SK-N-MC (cell line): ENCODE measurements at places on chromosomes 5 and 9.
A peak's percentile ranks its signal among the peaks of the same experiment; 100 is the strongest.

DNA sequence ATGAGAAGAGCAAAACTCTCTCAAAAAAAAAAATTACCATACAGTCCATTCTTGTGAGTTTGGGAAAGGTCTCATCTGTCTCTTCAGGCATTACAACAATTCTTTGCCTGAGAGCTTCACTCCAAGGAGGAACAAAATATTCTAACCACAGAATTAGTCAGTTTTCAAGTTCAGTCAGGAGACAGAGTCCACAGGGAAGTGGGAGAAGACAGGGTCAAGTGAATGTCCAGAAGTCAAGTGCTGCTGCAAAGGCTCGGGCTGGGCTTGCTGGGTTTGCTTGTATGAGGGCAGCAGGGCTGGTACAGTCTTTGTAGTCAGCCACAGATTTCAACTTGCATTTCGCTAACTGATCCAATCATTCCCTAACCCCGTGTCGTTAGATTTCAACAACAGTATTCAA, 17.6 kb upstream of the HEXB start:
- DNase-seq, result no peak

DNA sequence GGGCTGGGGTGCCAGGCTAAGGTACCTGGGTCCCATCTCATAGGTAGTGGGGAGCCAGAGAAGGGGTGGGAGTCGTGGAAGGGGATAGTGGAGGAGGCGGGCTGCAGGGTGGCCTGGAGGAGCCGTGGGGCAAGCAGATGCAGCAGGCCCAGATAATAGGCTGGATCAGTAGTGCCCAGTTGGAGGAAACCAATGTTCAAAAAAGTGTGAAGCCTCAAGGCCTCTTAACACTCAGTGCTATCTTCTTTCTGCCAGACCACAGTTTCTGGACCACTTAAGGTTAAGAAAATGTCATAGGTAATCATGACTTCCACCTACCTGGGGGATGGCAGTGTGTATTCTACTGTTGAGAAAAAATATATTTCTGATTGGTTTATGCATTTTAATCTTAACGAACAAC, 63.3 kb upstream of the TGFBR1 start:
- no peak for DNase-seq

GRCh38 chr5:5104550-5104949, 35.6 kb upstream of the ADAMTS16 start:
- DNase-seq, result no peak

DNA sequence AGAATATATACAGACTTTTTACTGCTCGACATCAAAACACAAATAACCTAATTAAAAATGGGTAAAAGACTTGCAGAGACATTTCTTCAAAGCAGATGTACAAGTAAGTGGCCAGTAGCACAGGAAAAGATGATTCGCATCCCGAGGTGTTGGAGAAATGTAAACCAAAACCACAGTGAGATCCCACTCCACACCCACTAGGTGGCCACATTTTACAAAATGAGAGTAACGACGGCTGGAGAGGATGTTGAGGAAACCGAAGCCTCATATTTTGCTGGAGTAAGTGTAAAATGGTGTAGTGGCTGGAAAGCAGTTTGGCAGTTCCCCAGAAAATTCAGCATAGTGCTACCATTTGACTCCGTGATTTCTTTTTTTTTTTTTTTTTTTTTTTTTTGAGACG, 21.3 kb upstream of the GBGT1 start:
- DNase-seq, result peak; percentile 24
